B cell (primary cell): ENCODE measurements at places on chromosomes 13 and 19. TPM values are rescaled to one million over a fixed set of nuclear protein-coding genes. Genes with fewer than 3 reads are reported as not detected.
A peak's percentile ranks its signal among the peaks of the same experiment; 100 is the strongest.

Gene TEX26
- not detected in 2 replicates for polyA plus RNA-seq

Gene GARIN5A
- polyA plus RNA-seq = 0.22 and 0.37 TPM in 2 replicates

- H3K27me3 ChIP-seq = no peaks in the 10 kb centered on the region
- peak; percentile 24 for DNase-seq
- peaks cover 36% of the 10 kb centered on the region for H3K36me3 ChIP-seq
- H3K27ac ChIP-seq = no peak overlapping the region
- peaks cover 57% of the 10 kb centered on the region for H3K4me1 ChIP-seq
These were observed 8.6 kb downstream of the RPS9 start for GRCh38 chr19:54209058-54209810.

- H3K27ac ChIP-seq = no peak overlapping the region
- H3K4me1 ChIP-seq = no peaks in the 10 kb centered on the region
- no peaks in the 10 kb centered on the region for H3K27me3 ChIP-seq
- DNase-seq = no peak
- H3K4me3 ChIP-seq = no peak overlapping the region
- H3K36me3 ChIP-seq = peaks cover 4% of the 10 kb centered on the region
These were observed 38.4 kb upstream of the CPB2 start for GRCh38 chr13:46143184-46143701.

Gene RAD23A
- polyA plus RNA-seq = 106 and 123 TPM in 2 replicates

- peaks cover 36% of the 10 kb centered on the region for H3K4me1 ChIP-seq
- peak; percentile 17 for DNase-seq
- H3K27ac ChIP-seq = no peak overlapping the region
- no peaks in the 10 kb centered on the region for H3K27me3 ChIP-seq
- no peak overlapping the region for H3K4me3 ChIP-seq
- no peaks in the 10 kb centered on the region for H3K36me3 ChIP-seq
These were observed 695 bp upstream of the PRR36 start for GRCh38 chr19:7874897-7875273.
